ENCODE measurements at places on chromosomes 6 and 20.
A peak's percentile ranks its signal among the peaks of the same experiment; 100 is the strongest.

DNA sequence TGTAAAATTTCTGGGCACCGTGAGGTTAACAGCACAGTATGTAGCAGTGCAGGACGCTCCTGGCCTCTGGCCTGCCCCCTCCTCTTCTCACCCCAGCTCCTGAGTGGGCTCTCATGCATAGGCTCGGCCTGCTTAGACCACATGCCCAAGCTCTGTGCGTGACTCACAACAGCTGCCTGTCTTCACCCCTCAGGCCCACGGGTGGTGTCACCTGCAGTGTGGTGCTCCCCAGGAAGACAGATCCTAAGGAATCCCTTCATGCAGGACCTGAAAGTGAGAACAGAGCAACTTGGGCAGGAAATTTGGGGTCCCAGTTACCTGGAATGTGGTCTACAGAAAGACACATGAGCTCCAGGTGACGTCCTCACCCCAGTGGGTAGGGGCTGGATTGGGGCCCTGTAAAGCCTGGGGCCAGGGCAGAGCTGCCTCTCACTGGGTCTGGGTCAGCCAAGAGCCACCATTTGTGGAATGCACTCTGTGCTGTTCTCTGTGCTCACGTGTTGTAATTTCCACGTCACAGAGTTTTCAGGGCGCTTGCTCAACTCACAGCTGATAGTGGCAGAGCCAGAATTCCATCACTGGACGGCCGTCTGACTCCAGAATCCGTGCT lies 37.0 kb upstream of the PXDC1 start:
- no peak for DNase-seq

GRCh38 chr6:165880686-165881085 lies 217.6 kb upstream of the PDE10A start:
- peak; percentile 39 for DNase-seq

DNA sequence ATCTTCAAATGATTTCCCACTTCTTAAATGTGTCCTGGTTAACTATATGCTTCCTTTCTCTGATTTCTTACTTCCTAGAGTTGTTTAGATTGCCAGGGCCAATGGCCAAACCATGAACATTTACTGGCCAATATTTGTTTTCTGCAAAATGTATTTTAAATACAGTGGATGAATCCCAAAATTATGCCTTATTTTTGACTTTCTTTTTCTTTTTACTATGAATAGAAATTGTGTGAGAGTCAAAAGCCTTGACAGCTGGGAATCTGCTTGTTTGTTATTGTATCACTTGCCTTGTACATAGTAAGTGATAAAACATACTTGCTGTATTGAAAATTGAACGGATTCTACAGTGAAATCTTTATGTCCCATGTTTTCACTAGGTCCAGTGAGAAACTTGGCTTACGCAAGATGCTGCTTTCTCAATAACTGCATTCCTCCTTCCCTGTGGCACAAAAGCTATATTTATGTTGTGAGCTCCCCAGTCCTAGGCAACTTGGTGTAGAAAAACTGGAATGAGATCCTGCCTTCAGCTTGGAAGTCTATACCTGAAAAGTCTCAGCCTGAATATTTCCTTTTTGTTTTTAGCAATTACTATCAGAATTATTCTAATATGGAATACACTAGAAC lies 295.2 kb downstream of the EPHA7 start:
- DNase-seq: no peak

- DNase-seq: no peak
Measured at GRCh38 chr6:44682280-44682679, 294.8 kb downstream of the CDC5L start.

- no peak for DNase-seq
Measured at GRCh38 chr6:215335-216034, 76.8 kb upstream of the DUSP22 start.

- no peak for DNase-seq
Measured at GRCh38 chr20:47484303-47484702, 17.4 kb upstream of the NCOA3 start.

DNA sequence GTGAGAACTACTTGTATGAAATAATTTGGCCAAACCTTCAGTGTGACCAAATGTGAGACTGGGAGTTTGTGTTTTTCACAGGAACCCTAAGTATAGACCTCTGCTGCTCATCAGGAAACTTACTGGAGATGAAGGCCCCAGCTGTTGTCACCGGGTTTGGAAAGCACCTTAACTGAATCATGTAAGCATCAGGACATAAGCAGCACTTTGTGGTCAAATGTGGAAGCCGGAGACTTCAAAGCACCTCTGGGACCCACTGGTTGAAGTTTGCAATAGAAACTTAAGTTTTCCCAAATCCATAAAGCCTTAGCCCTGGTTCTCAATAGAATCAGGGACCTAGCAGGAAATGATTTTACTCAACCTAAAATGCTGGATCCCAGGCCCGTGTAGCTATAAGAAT lies 14.3 kb downstream of the TTPAL start:
- no peak for DNase-seq

GRCh38 chr20:37378785-37379598 lies 33.1 kb downstream of the SRC start:
- DNase-seq: no peak

DNA sequence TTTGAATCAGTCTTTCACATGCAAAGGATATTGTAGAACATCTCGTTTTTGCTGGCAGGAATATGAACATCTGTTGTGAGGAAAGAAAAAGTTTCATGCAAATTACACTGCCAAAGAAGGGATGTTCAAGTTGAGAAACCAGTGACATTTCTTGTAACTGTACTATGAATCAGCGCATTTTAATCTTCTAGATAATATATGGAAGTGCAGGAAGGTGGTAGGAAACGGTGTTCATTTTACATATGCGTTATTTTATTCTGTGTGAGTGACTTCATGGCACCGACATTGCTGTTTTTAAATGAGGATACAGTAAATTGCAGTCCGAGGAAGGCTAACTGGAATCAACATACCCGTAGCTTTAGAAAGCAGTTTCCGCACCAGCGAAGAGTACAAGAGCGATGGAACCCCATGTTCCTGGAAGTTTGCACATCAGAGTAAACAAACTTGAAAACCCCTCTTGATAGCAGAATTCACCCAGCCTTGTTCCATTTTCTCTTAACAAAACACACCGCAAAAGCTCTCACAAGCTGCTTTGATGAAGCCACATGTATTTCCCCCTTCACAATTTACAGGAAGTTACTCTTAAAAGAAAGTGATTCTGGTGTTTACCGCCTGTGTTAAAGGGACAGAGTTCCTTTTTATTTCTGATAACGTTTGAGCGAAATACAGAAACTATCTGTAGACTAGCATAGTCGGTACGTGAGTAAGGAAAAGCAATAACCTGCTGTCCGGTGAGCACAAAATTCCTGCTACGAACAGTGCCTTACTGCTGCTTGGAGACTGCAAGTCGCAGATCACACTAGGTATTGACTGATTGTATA lies 11.5 kb downstream of the PRDM1 start:
- peak; percentile 86 for DNase-seq

DNA sequence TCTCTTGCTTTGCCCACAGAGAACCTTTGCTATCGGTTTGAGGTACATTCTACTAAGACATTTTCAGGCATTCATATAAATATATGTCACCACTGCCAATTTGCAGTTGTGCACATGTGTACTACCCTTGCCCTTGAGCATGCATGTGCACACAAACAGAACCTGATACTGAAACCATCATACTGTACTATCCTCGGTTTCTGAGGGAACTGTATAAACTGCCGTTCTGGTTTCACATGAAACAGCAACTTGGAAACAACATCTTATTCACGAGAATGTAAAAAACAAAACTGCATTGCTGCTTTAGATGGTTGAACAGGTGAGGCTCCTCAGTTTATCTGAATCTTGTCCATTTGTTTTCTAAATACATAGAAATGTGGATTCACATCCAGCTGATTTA lies 151.2 kb upstream of the TMEM170B start:
- no peak for DNase-seq

DNA sequence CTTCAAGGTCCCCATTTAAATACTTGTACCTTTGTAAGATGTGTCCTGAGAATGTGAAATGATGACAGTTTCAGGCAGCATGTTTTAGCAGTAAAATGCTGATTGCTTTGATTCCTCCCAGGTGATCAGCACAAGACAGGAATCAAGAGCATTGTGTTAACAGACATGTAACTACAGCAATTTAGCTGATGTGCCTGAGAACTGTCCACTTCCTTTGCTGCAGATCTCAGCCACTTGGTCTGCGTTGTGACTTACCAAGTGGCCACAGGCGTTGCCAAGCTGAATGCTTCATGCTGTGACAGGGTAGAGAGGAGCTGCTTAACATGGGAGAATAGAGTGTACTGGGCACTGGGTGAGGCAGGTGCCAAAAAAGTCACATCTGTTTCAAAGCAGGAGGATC lies 767.0 kb upstream of the POU3F2 start:
- DNase-seq: no peak

DNA sequence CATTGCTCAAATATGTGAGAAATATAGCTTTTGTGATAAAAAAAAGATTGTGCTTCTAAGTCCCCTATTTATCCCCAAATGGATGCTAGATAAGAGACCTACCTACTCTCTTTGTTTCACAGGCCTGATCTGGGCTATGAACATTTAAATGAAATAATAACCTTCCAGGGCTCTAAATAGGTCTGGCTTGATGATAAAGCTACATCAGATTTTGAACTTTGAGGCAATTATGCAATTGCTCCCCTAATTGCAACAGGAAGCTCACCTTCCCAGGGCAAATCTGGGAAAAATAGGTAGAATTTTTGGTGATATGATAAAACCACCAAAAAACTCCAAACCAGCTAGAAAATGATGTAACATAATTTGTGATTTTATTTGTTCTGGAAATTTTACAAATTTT lies 624.5 kb downstream of the PKHD1 start:
- no peak for DNase-seq

DNA sequence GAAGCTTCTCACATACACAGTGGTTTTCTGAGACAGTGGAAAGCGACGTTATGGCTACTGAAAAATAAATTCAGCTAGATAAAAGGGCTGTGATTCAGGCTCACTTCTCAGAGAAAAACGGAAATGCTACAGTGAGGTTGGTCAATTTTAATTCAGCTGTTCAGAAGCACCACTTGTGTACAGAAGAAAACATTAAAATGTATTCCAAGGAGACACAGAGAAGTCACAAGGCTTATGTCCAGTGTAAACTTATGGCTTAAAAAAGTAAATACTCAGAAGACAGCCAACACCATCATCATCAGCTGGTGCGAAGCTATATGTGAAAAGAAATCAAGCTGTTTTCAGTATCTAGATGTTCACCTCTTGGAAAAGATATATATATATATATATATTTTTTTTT lies 68.6 kb downstream of the ABHD12 start:
- no peak for DNase-seq

- DNase-seq: no peak
Measured at GRCh38 chr6:83431545-83432155, 799 bp upstream of the ME1 start.

DNA sequence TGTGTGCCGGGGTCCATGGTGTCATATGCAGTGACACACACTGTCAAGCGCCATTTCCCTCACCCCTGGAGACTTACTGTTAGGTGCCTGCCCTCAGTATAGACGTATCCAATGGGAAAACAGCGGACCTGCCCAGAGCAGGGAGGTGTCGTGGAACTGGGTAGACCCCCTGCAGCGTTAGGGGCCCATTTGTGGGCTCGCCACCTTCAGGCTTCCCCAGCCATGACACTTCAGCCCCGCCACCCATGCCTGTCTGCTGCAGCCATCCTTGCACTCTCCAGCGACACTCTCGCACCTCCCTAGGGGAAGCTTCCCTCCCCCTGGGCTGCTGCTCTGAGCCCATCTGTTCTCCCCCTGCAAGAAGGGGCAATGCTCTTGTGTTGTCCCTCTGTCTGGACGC lies 43.2 kb downstream of the STK35 start:
- DNase-seq: no peak

DNA sequence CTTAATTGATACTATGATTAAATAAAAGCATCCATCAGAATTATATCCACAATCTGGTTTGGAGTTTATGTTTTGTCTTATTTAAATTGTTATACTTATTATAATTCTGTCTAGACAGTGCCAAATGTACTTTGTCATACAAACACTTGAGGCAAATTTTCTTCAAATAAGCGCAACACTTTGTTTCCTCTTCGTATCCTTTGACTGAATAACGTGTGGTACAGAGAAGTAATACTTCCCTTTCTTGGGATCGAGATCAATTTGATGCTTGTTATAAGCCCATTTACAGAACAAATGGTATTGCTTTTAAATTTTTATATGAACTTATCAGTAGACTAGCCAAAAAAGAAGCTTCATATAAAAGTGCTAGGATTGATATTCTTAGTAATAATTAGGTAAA lies 111.0 kb downstream of the ATG5 start:
- no peak for DNase-seq

- no peak for DNase-seq
Measured at GRCh38 chr20:57259121-57259937, 7.1 kb downstream of the BMP7 start.

DNA sequence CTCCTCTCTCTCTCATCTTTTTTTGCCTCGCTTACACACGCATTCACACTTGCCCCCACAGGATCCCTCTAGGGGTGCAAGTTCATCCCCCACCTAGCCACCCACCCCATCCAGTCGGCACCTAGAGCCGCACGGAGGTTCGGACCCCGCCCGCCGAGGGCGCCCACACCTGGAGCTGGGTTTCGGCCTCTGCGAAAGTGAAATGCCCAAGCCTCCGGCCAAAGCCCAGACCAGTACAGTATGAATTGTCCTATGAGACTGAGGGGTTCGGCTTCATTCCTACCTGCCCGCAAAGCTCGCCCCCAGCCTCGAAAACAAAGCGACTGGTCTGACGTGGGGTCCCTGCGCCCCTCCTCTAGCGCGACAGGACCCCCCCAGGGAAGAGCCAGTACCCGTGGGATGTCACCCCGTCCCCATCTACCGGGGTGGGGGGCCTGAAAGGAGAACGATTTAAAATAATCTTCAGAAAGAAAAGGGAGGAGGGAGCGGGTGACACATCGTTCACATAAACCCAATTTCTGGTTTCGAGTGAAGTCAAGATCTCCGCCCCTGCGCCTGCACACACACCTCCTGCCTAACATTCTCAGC lies 1.5 kb downstream of the TFAP2A start:
- no peak for DNase-seq

- no peak for DNase-seq
Measured at GRCh38 chr20:62631336-62632308, 10.7 kb upstream of the SLCO4A1 start.

GRCh38 chr6:144804246-144804790 lies 519.2 kb downstream of the UTRN start:
- DNase-seq: no peak

DNA sequence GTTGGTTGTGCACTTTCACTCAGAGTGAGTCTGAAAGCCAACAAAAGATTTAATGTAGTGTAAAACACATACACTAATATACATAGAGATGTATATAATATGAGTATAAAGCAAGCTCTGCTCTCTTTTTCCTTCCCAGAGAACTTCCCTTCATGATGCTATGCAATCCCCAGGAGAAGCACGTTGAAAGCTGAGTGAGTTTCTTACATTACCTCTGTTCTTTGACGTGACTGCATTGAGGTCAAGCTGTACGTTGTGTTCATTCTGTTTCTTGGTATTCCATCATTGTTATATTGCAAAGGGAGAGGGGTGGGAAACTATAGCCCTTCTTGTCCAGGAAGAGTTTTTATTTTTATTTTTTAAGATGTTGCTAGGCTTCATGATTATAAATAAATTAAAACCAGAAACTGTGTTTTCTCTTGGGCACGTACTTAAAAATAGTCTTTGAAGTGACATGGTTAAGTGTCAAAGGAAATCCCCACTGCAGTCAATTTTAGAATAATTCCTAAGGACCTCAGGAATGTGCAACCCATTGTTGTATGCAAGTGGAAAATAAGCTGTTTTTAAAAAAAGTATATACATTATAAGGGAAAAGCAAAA lies 651.0 kb downstream of the CD109 start:
- no peak for DNase-seq

GRCh38 chr20:33433465-33434234 lies 9.9 kb downstream of the SNTA1 start:
- no peak for DNase-seq

GRCh38 chr6:154829970-154830369 lies 96.8 kb downstream of the SCAF8 start:
- no peak for DNase-seq
